CD4-positive, alpha-beta T cell treated with Interleukin-6 at 100 ng/mL for 8 hours (primary cell): ENCODE measurements at places on chromosomes 7 and 10.

DNA sequence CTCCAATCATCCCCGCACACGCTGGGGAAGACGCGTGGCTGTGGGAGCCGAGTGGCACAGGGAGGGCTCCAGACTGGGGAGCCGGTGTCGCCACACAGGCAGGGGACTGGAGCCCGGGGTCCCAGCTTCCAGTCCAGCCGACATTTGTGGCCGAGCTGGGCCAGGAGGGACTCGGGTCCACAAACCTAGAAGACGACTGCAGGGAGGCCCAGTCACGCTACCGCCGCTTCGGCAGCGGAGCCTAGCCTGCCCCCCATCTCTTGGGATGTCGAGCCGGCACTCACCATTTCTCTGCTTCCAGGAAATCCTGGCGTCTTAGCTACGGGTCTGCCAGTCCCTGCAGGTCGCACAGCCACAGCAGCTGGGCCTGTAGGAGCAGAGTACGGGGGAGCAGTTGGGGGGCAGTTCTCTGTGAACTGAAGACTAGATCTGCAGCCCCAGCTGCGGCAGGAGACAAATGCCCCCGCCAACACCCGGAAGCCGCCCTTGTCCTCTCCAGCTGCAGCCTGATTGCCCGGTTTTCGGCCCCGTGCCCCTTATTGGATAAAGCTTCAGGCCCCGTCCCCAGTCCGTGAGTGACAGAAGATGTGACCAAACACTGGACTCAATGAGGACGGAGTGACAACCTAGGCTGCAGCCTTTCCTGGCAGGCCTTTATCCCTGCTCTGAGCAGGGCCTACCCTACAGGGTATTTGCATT, 270.7 kb downstream of the ZNF33B start:
- DNase-seq: no peak

DNA sequence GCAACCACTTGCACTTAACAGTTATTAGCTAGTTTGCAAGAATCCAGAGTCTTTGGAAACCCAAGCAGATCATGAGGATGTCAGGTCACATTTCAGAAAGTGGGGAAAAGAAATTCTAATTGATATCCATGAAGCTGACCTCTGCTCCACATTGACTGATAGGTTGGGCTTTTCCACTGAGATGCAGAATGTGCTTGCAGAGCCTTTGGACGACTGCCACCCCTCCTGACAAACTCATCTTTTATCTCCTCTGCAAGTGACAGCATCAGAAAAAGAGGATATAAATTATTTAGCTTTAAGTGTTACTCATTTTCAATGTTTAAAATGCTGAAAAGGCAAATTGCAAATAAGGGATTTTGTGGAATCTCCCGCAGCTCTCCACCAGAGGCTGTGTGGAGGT, 75.3 kb downstream of the C10orf90 start:
- no peak for DNase-seq

DNA sequence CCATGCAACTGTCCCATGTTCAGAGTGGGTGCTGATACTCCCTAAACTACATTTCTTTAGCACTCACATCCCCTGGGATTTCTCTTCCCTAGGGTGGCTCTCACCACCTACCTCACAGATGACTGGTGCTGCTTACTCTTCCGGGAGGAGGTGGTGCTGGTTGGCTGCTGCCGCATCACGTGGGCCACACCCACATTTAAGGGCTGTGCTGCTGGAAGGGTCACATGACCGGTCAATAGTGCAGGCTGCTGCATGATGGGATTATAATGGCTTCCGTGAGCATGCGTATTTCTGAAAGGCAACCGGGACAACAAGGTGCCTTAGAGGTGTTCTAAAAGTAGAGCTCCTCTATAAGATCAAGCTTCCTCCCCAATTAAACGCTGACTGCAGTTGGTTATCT, 76.8 kb downstream of the CLEC2L start:
- DNase-seq: no peak

GRCh38 chr10:120555436-120555835, 98.4 kb downstream of the PLPP4 start:
- DNase-seq: no peak

- DNase-seq: no peak
Observed at GRCh38 chr10:55058800-55059199, 257.8 kb upstream of the PCDH15 start.

- DNase-seq: no peak
Observed at GRCh38 chr7:106895246-106895864, 30.3 kb downstream of the PIK3CG start.

GRCh38 chr10:96295475-96295874, 8.8 kb upstream of the DNTT start:
- no peak for DNase-seq

DNA sequence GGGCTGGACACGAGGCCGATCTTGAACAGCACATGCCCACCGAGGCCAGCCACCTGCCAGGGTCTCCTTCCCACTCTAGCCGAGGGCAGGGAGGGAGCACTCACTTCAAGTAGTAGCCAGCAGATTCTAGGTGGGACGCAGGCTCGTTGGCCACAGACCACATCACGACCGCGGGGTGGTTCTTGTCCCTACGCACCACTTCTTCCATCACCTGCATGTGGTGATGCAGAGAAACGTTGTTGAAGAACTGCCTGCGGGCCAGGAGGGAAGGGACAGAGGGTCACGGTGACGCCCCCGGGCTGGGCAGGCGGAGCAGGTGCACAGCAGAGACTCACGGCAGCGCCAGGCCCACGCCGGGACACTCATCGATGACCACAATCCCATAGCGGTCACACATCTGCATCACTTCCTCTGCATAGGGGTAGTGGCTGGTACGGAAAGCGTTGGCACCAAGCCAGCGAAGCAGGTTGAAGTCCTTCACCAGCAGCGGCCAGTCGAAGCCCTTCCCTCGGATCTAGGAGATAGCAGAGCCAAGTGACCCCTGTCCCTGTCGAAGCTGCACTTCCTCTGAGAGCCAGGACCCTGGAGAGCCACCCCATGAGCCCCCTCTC, 7.7 kb downstream of the GUSB start:
- DNase-seq: no peak

- no peak for DNase-seq
Observed at GRCh38 chr10:74925708-74926107, 99.3 kb downstream of the KAT6B start.

DNA sequence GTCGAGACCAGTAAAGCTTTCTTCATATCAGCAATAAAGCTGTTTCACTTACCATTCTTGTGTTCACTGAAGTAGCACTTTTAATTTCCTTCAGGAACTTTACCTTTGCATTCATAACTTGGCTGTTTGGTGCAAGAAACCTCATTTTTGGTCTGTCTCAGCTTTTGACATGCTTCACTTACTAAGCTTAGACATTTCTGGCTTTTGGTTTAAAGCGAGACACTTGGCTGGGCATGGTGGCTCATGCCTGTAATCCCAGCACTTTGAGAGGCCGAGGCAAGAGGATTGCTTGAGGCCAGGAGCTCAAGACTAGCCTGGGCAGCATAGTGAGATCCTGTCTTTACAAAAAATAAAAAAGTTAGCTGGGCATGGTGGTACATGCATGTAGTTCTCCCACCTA, 15.8 kb downstream of the PLEKHA1 start:
- no peak for DNase-seq

DNA sequence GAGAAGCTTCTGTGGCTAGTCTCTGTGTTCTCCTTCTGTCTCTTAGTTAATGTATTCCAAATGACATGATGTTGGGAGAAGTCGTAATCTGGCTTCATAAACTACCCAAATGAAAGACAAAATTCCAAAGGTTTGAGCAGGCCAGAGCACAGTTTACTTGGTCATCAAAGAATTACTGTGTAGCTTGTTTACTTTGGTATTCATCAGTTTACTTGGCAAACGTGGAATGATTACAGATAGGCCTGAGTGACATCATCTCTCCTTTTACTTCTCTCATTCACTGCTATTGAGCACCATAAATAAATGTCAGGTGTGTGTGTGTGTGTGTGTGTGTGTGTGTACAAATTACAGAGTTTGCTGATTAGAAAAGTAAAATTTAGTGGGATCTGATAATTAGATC, 327.3 kb downstream of the PHTF2 start:
- no peak for DNase-seq

- DNase-seq: no peak
Observed at GRCh38 chr7:94050046-94050445, 45.9 kb upstream of the BET1 start.

- DNase-seq: no peak
Observed at GRCh38 chr7:155533827-155534690, 12.3 kb downstream of the CNPY1 start.

DNA sequence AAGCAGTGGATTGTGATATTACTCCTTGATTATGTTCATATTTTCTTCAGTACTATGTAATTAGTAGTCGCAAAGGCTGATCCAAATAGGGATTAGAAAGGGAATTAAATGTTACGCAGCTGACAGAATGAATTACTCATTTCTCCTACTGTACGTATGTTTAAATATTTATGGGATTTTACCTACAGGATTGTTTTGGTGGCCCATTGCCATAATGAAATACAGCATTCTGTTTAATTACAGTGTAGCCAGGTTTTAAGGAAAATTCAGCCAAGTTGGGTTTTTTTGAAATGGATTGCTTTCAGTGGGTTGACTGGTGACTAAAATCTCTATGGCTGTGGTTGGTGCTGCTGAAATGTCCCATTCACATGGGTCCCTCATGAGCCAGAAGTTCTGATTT, 197.7 kb upstream of the GRB10 start:
- DNase-seq: no peak

DNA sequence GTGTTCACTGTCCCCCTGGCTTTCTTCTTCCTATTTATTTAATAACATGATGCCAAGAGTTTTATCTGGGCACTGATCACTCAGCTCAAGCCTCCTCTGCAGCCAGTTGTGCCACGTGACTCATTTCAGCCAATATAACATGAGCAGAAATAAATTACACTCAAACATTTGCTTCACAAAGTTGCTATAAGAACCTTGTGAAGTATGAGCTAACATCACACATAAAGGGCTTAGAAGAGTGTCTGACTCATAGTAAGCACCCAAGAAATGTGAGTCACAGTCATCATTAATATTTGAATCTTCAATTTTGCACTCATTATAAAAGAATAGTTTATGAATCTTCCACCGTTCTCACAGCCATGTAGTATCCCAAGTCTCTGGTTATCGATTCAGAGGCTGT, 414.6 kb upstream of the NPVF start:
- DNase-seq: no peak

DNA sequence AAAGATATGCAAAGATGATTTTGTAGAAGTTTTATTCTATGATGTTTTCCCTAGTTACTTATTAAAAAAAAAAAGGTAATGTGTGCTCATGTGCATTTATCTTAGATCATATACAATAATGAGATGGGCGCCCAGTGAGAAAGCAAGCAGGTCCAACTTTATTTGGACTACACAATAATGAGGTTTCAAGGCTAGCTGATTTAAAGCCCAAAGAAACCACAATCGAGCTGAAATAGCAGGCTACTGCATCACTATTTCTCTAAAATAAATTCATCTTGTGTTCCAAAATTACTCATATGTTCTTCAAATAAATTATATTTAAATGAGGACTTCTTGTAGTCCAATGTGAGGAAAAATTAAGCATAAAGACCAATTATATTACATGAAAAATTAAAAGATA, 110.1 kb downstream of the JMJD1C start:
- DNase-seq: no peak

GRCh38 chr7:22377703-22378102, 20.7 kb upstream of the RAPGEF5 start:
- DNase-seq: no peak

GRCh38 chr10:82267960-82268359, 393.0 kb downstream of the NRG3 start:
- DNase-seq: no peak

- no peak for DNase-seq
Observed at GRCh38 chr7:27640884-27641574, 21.7 kb downstream of the HIBADH start.

DNA sequence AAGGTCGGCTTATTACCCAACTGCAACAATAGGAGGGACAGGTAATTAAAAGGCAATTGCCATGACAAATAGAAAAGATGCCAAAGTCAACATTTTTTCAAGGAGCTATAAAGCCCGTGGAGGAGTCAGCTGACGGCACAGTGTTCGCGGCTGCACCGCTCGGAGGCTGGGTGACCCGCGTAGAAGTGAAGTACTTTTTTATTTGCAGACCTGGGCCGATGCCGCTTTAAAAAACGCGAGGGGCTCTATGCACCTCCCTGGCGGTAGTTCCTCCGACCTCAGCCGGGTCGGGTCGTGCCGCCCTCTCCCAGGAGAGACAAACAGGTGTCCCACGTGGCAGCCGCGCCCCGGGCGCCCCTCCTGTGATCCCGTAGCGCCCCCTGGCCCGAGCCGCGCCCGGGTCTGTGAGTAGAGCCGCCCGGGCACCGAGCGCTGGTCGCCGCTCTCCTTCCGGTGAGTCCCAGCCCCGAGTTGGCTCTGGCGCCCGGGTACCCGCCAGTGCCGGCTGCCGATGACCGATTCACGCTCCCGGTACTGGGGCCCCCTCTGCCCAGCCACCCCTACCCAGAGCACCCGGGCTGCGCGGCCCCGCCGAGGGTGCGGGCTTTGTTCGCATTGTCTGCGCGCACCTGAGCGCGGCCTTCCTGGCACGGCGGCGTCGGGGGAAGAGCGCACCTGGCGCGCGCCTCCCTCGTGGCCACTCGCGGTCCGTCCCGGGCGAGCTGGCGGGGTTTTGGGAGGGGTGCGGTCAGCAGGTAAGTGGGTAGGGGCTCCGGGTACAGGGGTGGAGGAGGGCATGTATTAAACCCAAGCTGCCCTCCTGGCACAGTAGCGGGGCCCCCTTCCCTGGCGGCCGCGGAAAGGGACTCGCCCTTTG, at the start of gene VWA2:
TSS of gene VWA2 (plus strand) at position 138 of the 877 bp plus-strand sequence. CDS start 9,460 bp downstream, outside the sequence.
- DNase-seq: no peak

DNA sequence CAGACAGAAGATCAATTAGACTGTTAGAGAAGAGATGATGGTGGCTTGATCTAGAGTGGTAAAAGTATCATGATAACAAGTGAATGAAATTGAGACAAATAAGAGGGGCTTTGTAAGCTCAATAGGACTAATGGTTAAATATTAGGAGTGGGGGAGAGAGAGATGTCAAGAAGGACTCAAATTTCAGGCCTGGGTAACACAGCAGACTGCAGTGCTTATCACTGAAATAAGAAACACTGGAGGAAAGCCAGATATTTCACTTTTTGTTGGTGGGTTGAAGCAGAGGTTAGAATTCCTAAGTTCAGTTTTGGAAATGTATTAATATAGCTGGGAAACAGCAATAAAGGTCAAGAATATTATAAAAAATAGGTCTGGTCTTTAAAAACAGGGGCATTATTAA, 74.6 kb downstream of the ORC5 start:
- no peak for DNase-seq

DNA sequence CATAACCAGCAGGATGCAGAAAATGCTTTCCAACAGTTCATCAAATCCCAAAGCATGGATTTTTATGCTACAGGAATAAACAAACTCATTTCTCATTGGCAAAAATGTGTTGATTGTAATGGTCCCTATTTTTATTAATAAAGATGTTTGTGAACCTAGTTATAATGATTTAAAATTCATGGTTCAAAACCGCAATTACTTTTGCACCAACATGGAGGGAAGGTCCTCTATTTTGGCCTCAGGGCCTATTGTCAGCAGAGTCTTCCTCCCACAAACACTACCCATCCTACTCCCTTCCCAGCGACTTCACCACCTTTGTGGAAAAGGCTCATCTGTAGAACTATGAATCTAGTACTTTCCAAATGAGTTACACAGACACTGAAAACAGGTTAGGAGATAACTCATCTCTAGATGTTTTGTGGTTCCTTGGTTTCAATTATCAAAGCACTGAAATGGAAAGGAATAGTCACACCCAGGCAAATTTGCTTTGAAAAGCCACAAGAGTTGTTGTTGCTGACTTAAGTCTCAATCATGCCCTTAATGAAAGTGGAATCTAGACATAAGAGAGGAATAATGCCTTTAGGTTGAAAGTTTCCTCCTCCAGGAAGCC, 59.4 kb upstream of the FRMD4A start:
- DNase-seq: no peak
